ENCODE measurements at places on chromosomes 12 and 14.
A peak's percentile ranks its signal among the peaks of the same experiment; 100 is the strongest.

- DNase-seq: no peak
Measured at GRCh38 chr12:86903159-86903558, 647.0 kb upstream of the MGAT4C start.

DNA sequence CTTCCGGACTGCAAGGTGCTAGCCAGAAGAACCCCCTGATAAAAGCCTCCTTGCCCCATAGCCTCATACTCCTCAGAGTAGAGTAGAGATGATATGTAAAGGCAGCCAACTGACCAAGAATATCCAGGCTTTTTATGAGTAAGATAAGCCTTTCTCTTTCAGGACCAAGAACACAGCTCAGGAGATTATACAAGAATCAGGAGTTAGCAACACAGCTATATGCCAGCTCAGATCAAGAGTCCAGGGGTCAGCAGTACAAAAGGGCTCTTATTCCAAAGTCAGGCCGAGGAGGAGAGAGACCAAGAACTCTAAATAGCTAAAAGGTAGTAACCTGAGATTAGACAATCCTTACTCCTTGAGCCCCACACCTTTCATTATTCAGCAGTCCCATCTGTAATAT, 135.3 kb downstream of the BTG1 start:
- no peak for DNase-seq

DNA sequence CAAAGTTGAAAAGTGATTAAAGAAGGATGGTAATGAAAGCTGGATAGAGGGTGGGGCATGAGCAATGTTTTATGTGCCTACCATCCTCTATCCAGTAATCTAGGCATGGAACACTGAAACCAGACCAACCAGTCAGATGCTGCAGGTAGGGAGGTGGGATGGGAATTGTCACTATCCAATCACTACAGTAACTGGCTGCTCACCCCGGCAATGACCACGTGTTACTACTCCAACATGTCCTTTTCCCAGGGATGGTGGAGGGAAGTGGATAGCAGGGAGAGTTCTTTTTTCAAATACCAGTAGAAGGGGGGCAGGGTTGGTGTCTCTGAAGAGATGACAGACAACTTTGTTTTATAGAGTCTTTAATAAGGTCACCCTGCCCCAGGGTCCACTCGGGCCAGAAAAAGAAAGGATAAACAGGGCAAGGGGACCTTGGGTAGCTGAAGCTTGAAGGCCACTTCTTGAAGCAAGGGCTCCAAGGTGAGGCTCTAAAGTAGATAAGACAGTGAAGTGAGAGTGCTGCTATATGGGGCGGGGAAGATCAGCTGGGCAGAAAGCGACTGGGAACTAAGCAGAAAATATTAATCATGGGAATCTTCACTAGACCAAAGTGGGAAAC, 14.7 kb upstream of the CDH24 start:
- no peak for DNase-seq

DNA sequence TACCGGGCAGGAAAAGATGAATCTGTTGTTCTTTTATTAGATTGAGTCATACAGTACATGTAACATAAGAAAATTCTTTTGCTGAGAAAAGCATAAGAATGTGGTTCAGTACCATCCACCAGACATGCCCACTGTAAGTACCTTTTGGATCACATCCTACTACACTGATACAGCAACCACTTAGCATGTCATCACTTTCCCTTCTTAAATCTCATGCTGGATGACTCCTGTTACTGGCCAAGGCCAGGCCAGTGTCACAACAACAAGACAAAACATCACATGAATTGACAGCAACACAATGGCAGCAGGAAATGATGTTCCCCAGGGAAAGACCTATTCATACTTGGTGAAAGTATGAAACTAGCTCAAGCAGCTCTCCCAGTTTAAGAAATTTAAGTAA, 46.4 kb downstream of the STXBP6 start:
- DNase-seq: no peak

DNA sequence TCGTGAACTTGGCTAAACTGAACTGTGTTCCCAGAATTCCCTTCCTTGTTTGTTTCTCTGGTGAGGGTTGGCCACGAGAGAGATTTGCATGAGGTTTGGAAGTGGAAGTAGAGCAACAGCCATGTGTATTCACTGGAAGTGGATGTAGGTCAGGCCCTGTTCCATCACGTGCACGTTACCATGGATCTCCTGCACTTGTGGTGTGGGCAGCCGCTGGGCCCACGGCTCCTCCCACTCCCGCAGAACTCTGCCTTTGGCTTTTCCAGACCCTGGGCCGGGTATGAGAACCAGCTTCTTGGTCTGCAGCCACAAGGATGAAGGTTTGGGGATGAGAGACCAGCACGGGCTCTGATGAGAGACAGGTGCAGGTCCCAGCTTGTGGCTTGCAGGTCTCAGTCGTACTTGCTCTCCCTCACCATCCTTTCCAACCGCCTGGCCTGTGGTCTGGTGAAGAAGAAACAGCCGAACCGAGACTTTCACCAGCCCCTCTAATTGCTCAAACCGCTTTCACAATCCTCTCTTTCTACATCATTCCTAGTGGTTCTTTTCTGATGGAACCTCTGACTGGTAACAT, 94.9 kb downstream of the DUSP16 start:
- peak; percentile 66 for DNase-seq

DNA sequence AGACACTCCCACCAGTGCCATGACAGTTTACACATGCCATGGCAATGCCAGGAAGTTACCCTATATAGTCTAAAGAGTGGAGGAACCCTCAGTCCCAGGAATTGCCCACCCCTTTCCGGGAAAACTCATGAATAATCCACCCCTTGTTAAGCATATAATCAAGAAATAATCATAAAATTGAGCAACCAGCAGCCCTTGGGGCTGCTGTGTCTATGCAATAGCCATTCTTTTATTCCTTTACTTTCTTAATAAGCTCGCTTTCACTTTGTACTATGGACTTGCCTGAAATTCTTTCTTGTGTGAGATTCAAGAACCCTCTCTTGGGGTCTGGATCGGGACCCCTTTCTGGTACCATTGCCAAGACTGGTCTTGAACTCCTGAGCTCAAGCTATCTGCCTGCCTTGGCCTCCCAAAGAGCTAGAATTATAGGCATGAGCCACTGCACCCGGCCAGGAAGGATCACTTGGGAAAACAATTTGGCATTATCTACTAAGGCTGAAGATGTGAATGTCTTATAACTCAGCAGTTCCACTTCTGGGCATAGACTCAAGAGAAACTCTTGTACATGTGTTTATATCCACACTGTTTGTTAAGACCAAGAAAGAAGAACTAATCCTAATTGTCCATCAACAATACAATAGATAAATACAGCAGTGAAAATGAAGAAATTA, 35.9 kb upstream of the CEP83 start:
- no peak for DNase-seq

DNA sequence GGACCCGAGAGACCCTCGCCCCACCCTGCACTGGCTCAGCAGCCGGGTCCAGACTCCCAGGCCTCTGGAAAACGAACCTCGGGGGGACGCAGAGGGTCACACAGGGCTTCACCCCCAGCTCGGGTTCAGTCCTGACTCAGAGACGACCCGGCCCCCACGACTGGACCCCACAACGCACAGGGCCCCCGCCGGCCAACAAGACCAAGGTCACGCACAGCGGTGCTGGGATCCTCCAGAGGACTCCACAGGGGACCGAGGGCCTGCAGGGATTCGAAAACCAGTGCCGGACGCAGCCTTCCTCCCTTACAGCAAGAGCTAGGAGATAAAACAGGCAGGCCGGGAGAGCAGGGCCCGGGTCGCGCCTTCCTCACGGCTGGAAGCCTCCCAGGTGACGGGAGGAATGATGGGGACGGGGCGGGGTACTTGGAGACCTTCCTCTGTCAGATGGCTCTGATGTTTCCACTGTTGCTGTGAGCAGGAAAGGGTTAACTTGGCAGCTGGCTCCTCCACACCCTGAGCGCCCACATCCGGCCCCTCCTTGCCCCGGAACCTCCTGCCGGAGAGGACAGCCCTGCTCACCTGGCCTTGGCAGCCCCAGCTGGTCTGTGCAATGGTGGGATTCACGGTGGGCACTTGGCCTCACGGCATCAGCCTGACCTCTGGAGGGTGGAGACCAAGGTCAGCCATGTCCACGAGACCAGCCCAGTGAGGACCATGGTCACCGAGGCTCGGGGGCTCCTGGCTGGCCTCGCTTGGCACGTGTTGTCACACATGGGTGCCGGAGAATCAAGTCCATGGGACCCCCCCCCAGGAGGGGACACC, 46.2 kb downstream of the GALNT9 start:
- no peak for DNase-seq

DNA sequence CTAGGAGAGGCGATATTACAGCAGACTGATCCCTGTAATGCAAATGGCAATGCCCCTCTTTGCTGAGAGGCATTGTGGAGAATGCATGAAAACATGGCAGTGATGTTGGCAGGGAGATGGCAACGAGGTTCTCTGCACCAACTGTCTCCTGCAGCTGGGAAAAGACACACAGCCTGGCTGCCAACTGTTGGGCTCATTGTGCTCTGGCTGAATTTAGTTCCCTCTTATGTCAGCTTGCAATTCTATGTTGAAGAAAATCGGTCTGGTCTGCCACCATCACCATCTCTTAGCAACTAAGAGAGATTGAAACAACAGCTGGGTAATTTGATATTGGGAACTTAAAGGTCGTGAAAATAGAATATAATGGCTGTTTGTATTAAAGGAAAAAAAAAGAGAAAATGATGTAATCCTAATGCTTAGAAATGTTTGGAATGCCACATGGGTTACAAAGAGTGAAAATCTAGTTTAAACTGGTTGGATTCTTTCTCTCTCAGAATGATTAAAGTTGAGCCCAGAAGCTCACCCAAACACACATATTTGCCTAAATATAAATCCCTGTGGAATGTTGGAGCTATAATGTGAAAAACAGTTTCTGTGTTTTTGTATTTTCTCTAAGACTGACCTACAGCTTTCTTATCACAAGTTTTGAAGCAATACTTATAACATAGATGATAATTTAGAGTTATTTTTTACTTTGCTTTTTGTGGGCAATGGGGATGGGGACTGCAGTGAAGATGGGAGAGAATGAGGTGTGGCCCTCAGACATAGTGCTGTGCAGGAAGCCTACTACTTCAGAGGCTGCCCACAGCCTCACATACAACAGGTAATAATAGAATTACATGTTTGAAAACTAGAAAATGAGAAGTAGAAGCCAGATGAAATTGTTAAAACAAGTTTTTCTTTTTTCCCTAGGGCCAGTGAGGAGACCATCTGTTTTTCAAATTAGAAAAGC, 143.7 kb downstream of the AKAP6 start:
- DNase-seq: no peak
